ENCODE measurements at places on chromosomes 6 and 20.

DNA sequence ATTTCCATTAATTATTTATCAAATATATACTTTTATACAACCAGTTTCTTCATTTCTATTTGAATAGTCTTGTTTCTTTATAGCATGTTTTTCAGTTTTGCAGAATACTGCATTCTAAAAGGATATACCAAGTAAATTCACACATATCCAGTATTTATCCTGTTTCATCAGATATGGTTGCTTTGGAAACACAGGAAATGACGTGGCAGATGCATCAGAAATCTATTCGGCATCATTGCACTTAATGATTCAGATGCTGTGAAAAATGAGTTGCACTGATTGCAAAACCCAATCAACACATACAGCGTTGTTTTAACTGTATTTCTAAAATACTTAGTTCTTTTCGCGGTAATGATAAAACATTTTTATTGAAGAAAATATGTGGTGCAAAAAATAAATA is 594.9 kb downstream of the CDH26 start:
- DNase-seq = no peak

DNA sequence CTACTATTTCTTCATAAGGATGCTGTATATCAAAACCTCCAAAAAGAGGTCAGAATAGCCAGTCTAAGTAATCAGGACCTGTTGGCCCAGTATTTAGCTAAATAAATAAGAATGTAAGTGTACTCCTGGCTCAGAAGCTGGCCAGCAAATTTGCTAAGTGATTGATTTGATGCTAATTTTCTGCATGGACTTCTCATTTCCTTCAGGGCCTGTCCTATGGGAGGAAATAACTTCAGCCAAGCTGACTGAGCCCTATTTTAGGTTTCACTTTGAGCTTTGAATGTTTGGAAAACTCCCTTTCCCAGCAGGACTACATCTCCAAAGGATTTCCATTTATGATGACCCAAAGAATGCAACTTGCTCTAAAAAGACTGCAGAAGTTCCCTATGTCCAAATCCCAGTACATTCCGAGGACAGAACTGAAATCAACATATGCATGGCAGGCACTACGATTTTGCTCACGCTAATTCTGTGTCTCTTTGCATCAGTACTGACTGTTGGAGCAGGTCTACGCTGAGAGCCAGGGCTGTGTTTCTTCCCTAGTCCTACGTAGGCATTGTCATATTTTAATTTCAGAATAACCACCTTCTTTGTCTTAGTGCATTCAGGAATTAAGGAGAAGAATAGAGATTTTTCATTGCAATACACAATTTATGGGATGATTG is 441.4 kb upstream of the PLCB4 start:
- no peak for DNase-seq

- no peak for DNase-seq
Measured at GRCh38 chr6:111478749-111479148, 4.3 kb downstream of the REV3L start.

- DNase-seq = no peak
Measured at GRCh38 chr6:129608886-129609537, 101.0 kb downstream of the ARHGAP18 start.

GRCh38 chr6:41049521-41049920 is 3.5 kb upstream of the APOBEC2 start:
- no peak for DNase-seq

DNA sequence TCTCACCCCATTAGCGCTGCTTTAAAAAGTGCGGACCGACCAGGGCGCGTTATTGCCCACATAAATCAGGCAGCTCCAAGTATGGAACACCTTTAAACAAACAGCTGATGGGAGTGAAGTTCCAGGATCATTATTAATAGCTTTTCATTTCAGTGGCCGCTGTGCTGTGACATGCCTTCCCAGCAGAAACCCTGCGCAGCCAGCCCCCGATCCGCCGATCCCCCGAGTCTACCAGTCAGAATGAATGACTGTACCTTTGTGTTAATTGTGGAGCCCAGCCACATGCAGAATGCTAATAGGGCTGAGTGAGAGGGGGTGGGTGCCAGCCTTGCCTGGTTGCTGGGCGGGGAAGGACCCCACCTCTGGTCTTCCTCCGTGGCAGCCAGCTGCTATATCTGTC is 21.9 kb downstream of the CDH22 start:
- no peak for DNase-seq

DNA sequence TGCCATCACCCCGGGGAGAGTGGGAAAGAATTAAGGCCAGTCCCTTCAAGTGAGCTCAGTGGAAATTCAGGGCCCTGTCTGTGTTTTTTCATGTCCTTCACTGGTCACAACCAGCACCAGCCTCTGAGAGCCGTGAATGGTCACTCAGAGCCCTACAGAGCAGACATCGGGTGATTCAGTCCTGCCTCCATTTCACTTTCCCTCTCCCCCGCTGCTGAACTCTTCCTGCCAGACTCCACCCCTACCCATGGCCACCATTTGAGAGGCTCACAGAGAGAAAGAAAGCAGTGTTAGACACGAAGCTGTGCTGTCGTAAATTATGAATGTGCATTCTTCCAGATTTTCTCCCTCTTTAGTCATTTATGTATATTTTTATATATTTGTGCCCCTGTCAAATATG is 5.4 kb downstream of the R3HDML start:
- no peak for DNase-seq

DNA sequence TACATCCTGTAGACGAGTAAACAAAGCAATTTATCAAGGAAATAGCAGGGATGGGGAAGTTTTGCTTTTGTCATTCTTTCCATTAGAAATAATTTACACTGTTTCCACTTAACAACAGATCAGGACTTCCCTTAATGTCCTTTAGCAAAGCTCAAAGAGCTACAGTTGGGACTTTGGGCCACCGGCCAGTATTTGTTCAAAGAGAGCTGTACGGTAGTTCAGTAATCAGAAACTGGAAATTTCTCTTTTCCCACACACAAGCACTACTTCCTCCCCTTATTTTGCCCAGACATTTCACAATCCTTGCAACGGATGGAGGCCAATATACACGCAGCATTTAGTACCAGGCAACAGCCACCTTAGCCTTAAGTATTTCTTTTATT is 12.1 kb upstream of the HINT3 start:
- DNase-seq = peak; percentile 79

DNA sequence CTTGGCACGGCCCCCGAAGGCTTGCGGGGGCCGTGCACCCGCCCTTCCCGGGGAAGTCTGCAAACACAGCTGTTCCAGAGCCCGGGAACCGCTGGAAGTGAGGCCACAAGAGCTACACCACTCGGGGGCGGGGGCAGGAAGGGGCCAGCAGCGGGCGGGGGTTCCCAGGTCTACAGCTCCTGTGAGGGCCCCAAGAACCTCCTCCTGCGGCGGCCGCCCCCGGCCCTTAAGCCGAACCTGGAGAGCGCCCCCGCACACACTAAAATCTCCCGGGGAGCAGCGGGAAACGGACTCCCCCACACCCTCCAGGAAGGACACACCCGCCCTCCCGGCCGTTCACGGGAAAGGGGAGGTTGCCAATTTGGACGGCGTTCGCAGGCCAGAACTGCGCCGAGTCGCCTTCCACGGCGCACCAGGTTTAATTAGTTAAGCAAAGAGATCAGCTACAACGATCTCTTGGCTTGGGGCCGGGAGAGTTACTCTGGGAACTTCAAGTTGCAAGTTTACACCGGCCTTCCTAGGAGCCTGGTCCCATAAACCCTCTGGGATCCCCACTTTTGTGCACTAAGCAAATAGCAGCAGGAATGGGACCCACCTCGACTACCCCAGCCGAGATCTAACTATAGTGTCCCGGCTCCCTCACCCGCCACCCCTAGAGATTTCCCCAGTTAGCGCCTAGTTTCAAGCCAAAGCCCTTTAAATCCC is 1.7 kb downstream of the JAG1 start:
- peak; percentile 85 for DNase-seq

DNA sequence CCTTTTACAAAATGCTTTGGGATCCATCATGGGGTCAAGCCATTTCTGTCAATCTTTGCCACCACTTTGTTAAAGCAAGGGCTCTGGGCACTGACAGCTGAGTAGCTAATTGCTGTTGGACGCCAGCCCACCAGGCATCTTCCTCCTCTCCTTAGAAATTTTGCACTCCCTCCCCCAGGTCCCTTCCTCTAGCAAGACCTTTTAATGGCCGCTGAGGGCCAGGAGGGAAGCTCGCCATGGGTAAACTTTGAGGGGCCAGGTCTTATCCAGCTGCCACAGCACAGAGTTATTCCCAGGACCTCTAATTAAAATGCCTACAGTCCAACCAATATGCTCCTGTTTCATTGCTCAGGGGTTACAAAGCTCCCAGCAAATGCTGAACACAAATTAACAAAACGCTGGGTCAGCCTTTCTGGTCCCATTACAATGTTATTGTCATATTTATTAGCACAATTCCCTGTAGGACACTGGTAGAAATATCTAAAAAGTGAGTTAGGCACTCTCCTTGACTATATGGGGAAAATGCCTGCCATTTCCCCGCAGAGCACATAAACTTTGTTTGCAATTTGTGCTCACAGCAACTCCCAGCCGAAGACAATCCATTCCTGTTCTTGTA is 16.8 kb downstream of the SCML4 start:
- DNase-seq = no peak

GRCh38 chr6:6911391-6911790 is 196.4 kb upstream of the RREB1 start:
- no peak for DNase-seq

DNA sequence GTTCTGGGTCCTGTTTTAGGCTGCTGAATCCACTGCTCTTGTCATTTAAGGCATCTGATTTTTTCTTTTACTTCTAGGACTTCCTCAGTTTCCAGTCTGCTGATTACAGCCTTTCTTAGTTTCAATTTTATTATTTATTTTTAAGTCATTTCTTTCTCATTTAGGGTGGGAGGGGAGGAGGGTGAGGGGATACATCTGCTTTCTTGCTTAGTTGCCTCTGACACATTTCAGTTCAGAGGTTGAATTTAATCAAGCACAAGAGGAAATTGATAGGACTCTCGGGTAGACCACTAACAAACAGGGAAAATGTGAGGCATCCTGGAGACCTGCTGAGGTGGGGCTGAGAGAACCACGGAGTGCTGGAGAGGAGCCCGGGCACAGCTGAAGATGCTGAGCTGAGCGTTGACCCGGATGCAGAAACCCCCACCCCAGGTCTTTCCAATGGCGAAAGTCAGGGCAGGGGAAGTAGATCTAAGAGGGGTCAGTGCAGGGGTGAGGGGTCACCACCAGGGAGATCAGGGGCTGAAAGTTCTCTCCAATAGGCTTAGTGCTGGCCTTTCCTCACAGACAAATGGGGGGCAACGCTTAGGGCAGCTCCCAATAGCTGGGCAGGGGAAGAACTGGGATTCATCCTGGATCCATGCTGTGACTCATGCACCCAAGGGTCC is 7.6 kb upstream of the TREML2 start:
- no peak for DNase-seq

GRCh38 chr20:53040693-53041589 is 68.8 kb downstream of the TSHZ2 start:
- peak; percentile 42 for DNase-seq

- DNase-seq = peak; percentile 30
Measured at GRCh38 chr20:63052571-63053431, 46.0 kb upstream of the BHLHE23 start.

DNA sequence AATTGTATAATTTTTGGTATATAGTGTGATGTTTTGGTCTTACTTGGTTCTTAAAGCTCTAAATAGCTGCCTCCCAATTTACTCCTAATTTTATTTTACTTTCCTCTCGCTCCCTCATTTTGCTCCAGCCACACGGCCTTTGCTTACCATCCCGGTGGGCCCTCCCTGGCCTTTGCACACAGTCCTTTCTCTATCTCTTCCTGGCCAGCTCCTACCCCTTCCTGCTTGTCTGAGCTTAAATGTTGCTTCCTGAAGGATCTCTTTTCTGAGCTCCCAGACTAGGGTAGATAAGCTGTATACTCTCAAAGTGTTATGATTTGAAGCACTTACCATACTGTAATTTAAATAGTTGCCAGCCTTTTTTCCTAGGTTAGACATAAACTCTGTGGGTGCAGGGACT is 121.7 kb downstream of the UTRN start:
- DNase-seq = no peak

GRCh38 chr20:57698867-57699275 is 10.9 kb downstream of the PMEPA1 start:
- no peak for DNase-seq

GRCh38 chr20:23349338-23350195 is 1.0 kb upstream of the NXT1 start:
- peak; percentile 85 for DNase-seq

- no peak for DNase-seq
Measured at GRCh38 chr20:59402681-59403080, 102.3 kb downstream of the EDN3 start.

GRCh38 chr6:54617730-54618129 is 228.8 kb upstream of the FAM83B start:
- DNase-seq = no peak

- DNase-seq = no peak
Measured at GRCh38 chr20:35304956-35305355, 12.7 kb upstream of the FAM83C start.

DNA sequence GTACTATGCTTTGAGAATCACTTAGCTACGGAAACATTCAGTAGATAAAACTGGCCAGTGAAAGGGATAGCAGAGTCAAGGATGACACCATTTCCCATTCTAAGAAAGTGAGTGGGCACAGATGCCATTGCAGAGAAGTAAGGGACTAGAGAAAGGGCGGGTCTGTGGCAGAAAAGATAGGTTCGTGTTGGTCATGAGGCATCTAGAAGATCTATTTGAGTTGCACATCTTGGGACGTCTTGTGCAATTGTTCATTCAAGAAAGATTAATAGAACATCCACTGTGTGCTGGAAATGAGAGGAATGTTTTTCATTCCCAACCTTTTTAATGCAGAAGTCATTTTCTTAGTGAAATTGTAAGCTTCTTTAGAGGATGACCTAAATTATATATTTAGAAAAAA is 161.7 kb downstream of the PLCB1 start:
- no peak for DNase-seq

GRCh38 chr6:27280540-27281000 is 31.5 kb downstream of the POM121L2 start:
- no peak for DNase-seq

DNA sequence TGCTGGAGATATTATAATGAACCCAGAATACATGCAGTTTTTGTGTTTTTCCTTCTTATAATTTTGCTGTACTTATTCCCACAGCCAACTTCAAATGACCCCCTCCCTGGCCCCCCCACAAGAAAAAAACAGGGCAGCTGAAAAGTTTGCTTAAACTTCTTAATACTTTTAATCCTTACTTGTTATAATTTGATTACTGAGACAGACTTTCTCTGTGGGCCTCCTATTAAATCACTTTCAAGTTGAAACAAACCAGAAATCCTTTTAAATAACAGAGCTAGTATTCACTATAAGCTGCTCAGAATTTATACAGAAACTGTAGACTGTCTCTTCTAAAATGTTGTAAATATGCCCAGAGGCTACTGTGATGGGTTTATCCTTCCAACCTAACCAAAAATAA is 106.3 kb downstream of the CENPW start:
- no peak for DNase-seq

DNA sequence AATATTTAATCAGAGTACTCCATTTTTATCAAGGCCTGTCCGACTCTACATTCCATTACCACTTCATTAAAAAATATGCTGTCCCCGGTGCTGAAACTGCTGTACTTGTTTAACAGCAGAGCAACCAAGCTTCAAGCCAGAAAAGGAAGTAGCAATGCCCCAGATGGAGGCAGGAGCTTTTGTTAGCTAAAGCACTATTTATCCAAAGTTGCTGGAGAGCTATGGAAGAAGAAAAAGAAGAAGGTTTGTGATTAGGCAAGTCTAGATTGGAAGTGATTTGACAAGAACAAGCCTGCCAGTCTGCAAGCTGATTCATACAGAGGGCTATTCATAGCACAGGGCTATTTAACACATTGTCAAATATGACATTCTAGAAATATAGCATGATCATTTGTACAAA is 160.9 kb upstream of the SPTLC3 start:
- no peak for DNase-seq
